ENCODE measurements at places on chromosomes 5 and 9.

DNA sequence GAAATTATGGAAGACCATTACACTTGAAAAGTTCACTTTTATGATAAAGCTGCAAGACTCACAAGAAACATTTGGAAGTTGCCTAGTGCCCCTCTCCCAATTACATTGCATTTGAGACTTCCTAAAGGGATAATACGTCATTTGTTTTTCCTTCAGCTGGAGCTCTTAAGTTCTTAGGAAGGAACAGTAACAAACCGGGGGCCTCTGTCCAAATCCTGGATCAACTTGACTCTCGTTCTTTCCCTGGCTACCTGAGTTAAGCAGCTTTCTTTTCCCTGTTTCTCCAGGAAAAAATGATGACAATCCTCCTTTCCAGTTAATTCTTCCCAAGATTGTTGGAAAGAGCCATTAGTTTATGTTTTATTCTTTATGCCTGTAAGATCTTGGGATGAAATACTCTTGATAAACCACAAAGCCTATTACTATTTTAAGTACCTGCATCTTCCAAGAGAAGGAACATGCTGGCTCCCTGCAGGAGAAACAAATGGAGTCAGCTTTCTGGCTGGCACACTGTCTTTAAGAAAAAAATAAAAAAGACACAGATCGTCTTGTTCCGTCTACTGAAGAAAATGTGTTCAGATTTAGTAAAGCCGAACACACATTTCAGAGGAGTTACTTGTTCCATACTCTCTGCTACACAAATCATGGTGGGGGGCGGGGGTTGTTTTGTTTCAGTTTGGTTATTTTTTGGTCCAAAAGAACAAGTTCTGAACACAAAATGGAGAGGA is 297.9 kb downstream of the EFNA5 start:
- DNase-seq = no peak

DNA sequence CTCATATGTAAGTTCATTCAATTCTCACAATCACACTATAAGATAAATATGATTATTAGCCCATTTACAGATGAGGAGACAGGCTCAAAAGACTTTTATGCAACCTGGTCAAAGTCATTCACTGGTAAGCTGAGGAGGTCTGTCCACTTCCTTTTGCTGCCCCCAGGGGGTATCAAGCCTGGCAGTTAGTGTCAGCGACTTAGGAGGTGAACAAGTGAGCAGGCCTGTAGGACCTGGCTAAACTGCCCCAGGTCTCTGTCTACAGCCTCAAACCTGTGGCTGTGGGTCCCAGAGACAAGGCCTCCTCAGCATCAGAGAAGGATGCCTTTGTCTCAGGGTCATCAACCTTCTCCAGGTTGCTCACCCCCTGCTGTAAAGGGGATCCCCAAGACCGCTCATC is 10.4 kb downstream of the TGFBI start:
- no peak for DNase-seq

GRCh38 chr9:14992516-14992915 is 82.3 kb upstream of the FREM1 start:
- DNase-seq = no peak

DNA sequence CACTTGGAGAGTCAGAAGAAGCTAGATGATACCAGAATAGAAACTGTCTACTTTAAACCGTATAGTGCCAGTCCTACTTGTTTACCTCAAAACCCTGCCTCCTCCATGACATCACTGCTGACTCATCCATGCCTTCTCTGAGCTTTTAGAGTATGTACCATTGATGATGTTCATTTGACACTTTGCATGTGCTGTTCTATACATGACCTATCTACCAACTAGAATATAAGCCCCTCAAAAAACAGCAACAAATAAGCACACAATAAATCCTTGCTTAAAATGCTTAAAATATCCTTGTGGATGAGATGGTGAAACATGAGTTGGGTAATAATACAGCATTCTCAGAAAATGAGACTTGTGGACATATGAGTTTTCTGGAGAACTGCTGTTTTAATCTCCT is 2.6 kb downstream of the CTNNAL1 start:
- peak; percentile 32 for DNase-seq

- no peak for DNase-seq
These were observed 7.6 kb upstream of the ASS1 start for GRCh38 chr9:130437011-130437789.

DNA sequence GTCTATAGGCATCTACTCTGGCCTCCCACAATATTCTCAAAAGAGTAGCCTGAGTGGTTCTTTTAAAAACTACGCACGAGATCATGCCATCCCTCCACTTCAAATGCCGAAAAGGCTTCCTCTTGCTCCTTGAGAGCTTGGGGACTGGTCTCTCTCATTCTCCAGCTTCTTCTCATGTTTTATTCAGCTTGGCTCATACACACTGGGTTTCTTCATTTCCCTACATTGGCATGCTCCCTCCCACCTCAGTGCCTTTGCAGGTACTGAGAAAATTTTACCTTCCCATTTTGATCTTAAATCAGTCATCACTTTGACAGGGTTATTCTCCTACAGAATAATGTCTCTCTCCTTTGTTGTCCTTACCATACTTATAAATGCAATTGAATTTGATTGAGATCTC is 20.4 kb downstream of the PRLR start:
- DNase-seq = no peak

- DNase-seq = no peak
These were observed 2.9 kb downstream of the B4GALT1 start for GRCh38 chr9:33164138-33164809.

GRCh38 chr5:150309886-150310239 is 7.2 kb upstream of the ARSI start:
- no peak for DNase-seq

DNA sequence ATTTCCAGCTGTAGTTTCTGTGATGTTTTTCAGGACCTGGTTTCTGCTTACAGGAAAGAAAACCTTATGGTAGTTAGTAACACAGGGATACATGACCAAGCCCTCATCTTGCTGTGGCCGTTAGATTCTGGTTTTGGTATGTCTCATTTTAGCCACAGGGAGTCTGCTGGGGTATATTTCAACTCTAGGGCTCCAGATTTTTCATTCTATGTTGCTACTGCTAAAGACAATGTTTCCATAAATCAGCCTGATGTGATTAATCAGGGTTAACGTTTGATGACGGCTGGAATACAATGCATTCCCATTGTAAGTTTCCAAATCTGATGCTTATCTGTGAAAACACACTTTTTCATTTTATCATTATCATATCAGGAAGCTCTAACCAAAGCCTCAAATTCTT is 48.2 kb downstream of the P4HA2 start:
- no peak for DNase-seq

DNA sequence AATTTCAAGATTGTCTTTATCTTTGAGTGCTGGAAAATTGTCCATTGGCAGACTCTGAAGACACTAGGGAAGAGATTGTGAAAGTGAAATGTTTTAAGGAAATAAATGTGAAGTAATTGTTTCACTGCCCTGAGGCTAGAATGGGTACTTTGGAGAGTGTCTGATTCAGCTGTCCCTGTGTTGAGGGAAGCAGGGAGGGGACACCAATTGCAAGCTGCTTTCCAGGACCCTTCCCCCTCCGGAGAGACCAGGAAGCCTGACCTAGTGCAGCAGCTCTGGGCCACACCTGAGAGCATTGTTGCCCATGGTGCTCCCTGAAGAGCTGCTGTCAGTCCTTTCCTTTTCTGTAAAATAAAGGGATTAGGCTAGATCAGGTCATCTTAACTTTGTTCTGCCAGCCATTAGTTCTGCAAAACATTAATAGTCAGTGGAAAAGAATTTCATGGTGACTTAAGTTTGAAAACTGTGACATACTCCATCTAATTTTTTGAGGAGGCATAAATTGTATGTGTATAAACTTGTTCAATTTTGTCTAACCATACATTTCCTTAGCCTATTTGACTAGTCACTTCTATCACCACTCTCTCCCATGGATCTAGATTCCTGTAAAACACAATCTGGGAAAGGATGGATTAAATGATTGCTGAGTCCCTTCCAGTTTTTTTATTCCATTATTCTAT is 18.8 kb downstream of the MAP1B start:
- DNase-seq = no peak

GRCh38 chr5:150286820-150287219 is 2.8 kb downstream of the CAMK2A start:
- no peak for DNase-seq

DNA sequence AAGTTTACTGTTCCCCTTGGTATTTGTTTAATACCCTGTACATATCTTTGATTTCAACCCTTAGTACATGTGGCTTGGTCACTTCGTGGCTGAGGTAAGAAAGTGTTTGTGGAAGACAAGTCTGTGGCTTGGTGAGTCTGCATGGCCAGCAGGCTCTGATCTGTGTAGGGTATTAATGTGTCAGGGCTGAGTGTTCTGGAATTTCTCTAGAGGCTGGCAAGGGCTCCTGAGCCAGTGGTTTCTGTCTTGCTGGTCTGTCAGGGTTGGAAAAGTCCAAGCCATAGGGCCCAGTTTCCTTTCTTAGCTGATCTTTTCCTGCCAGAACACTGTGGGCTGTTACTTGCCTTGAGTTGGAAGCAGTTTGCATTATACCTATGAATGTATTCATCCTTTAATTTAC is 48.0 kb upstream of the FBXL7 start:
- DNase-seq = no peak

DNA sequence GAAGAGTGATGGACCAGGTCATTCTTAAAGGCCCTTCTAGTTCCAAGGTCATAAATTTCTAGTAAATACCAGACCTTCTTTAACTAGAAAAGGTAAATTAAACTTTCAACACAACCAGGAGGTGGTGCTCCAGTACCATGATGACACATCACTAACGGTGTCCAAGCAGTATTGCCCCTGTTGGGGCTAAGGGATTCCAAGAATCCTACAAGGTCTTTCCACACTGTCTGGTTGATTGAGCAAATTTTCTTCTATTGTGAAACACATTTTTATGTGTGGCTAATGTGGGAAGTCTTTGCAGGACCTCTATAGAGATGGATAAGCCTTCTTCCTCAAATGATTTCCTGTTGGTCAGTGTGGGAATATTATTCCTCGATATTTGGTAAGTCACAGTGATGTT is 459.6 kb upstream of the PAPPA start:
- DNase-seq = no peak

Data from activated CD8-positive, alpha-beta memory T cell treated with anti-CD3 and anti-CD28 coated beads for 1 hour (primary cell).